ENCODE measurements at places on chromosomes 7 and 10. TPM values are rescaled to one million over a fixed set of nuclear protein-coding genes. Genes with fewer than 3 reads are reported as not detected.

Gene C10orf143
- polyA plus RNA-seq, result 13.5 TPM

- H3K4me3 ChIP-seq, result no peak overlapping the region
- no peaks in the 10 kb centered on the region for H3K36me3 ChIP-seq
- no peaks in the 10 kb centered on the region for H3K4me1 ChIP-seq
These were observed 215.7 kb upstream of the HABP2 start for GRCh38 chr10:113337142-113337541.

Gene SFMBT2
- polyA plus RNA-seq, result 8.8 TPM

DNA sequence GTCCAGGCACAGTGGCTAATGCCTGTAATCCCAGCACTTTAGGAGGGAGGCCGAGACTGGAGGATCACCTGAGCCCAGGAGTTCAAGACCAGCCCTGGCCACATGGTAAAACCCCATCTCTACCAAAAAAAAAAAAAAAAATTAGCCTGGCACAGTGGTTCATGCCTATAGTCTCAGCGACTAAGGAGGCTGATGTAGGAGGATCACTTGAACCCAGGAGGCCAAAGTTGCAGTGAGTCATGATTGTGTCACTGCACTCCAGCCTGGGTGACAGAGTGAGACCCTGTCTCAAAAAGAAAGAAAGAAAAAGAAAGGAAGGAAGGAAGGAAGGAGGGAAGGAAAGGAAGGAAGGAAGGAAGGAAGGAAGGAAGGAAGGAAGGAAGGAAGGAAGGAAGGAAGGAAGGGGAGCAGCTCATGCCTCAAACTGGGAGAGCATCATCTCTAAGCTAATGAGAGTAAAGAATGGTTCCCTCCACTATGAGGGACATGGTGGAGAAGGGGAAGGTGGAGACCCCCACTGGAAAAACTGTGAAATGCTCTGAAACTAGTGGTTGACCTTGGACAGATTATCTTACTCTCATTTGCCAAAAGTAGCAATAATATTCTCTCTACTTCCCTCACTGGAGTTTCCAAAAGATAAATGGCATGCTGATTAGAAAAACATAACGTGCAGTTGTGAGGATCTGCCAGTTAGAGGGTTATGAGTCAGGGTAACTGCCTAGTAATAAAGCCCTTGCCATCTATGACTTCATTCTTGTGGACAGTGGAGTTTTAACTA lies 16.8 kb downstream of the GIMAP5 start:
- H3K4me3 ChIP-seq, result no peak overlapping the region
- H3K27ac ChIP-seq, result no peak overlapping the region
- H3K4me1 ChIP-seq, result peaks cover 29% of the 10 kb centered on the region

Gene TSPAN33
- 23.4 TPM for polyA plus RNA-seq

Gene SEMA3C
- polyA plus RNA-seq, result 2.8 TPM

Gene CCDC172
- polyA plus RNA-seq, result 0.16 TPM

Data from thymus (tissue), 14 donors.